Peyer's patch (tissue), 4 donors: ENCODE measurements at places on chromosomes 11 and 22. TPM values are rescaled to one million over a fixed set of nuclear protein-coding genes. Genes with fewer than 3 reads are reported as not detected.
A peak's percentile ranks its signal among the peaks of the same experiment; 100 is the strongest.

IGF2 gene
- 1.9 TPM for total RNA-seq

PLAAT2 gene
- 13.2 TPM for total RNA-seq

RFPL3 gene
- total RNA-seq = not detected

MS4A4E gene
- 13.1 TPM for total RNA-seq

HPX gene
- 10.1 TPM for total RNA-seq

SULT4A1 gene
- total RNA-seq = not detected

FAM111B gene
- total RNA-seq = 5.8 TPM

VEGFB gene
- total RNA-seq = 66.8 TPM

- DNase-seq = no peak
Observed at GRCh38 chr11:17273668-17274282, 2.8 kb upstream of the NUCB2 start.

DNA sequence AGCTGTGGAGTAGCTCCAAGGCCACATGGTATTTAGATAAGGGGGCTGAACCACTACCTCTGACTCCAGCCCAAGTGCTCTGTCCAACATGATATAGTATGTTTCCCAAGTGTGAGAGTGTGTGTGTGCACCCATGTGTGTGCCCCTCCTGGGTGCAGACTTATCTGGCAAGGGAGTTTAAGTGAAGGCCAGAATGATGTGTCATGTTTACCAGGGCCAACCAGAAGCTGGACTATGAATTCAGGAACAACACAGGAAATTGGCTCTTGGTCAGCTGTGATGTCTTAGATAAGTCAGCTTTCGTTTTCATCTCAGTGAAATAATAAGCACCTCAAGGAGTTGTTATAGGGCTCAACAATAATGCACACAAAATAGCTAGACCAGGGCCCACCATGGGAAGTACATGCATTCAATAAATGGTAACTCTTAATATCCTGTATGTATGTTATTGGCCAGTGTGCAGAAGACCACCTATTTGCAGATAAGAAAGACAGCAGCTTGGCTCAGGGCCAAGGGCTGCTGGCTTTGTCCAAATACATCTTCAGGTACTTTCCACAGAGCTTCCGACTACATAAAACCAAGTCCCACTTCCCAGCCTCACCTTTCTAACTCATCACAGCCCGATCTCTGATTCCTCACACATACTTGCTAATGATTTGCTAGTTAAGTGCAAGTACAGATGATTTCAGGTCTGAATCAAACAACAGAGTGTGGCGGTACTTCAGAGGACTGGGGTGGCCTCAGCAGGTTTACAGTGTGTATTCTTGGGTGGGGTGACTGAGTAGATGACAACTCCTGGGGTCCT lies 120.9 kb downstream of the ME3 start:
- DNase-seq = no peak

DNA sequence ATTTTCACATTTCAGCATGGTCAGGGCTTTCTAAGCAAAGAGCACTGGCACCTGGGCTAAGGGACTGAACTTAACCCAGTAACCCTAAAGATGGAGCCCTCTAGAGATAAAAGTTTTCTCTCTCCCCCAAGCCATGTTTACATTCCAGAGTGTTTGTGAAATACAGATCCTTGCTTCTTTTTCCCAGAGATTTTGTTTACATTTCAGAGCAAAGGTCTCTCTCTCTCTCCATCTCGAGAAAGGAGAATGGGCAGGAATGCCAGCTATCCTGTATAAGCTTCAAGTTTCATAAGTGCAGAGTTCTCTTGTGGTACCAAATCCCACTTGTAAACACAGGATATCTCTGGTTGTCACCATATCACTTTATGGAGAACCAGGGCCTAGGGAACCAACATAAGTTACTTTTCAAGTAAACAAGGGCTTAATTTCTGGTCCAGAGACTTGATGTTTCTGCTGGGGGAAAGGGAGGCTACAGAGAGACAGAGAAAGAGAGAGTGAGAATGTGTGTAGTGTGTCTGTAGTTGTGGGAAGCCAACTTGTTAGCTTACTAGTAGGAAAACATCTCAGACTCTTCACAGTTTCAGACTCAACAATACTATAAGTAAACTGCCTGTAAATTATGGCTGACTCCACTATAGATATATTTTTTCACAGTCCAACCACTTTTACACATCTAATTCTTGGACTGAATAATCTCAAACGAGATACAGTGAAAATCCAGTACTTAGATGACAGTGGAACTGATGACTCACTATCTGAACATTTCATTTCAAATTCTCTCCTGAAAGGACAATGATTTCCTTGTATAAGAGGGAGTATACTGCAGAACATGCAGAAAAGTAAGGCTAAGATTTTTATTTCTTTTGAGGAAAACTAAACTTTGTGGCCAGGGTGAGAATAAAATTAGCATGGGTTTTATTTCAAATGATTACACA lies 76.2 kb downstream of the ARHGAP32 start:
- DNase-seq = no peak

- peak; percentile 40 for DNase-seq
Observed at GRCh38 chr11:68992743-68993255, 12.0 kb upstream of the MRGPRD start.

GRCh38 chr22:45863981-45864751 lies 112.8 kb downstream of the WNT7B start:
- peak; percentile 71 for DNase-seq

DNA sequence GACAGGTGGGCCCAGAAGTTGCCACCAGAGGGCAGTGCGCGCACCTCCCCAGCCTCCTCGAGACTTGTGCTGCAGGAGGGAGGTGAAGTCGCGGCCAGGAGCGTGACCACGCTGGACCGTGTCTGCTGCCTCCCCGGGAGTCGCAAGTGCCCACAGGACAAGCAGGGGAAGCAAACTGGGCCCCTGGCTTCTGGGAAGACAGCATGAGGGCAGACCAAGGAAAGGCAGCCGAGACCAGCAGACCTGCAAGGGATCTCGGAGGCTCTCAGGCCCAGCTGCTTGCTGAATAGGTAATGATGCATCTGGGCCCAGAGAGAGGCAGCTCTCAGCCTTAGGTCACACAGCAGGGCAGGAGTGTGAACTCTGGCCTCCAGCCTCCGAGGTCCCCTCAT lies 17.0 kb upstream of the IL2RB start:
- DNase-seq = peak; percentile 94

GRCh38 chr11:12287009-12287373 lies 90.4 kb upstream of the PARVA start:
- no peak for DNase-seq

GRCh38 chr11:114977651-114978050 lies 299.3 kb downstream of the NXPE2 start:
- DNase-seq = no peak

DNA sequence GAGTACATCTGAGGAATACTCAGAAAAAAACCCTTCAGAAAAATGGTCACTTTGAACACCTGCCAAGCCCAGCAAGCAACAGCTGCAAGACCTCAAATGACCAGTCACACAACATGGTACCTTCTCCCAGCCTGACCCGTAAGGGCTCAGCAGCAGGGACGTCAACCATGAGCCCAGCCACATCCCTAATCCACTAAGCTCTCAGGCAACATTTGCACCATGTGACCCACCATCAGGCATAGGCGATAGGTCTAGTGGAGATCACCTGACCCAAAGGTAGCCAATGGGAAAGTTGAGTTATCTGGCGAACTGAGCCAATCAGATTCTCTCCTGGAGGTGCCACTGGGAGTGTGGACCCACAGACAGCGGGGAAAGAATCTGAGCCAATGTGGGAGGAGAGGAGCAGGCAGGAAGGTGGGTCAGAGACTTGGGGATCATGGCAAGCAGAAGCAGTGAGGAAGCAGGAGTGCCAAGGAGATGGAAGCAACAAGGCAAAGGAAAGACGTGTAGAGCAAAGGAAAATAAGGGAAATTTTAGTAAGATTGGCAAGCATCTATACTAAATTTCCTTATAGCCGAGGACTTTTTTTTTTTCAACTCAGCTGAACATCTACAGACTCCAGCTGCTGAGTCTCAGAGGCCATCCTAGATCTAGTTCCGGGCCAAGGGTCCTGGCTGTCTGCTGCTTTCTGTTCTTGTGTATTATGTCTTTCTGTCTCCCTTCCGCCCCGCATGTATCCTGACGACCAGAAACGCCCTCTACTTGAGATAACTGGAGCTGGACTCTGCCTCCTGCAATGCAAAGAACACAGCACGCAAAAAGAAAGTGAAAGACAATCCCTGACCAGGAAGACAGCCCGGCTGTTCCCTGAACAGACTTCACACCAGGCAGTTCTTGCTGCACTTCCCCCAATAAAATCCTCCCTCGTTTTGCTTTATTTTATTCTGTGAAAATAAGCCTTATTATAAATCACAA lies 11.0 kb upstream of the PLAAT2 start:
- peak; percentile 43 for DNase-seq

- no peak for DNase-seq
Observed at GRCh38 chr11:111179184-111179910, 66.2 kb upstream of the POU2AF2 start.

GRCh38 chr22:19898145-19898544 lies 43.4 kb upstream of the COMT start:
- DNase-seq = no peak

GRCh38 chr11:76263166-76263565 lies 56.9 kb upstream of the WNT11 start:
- no peak for DNase-seq
